ENCODE measurements at places on chromosomes 2 and 18. TPM values are rescaled to one million over a fixed set of nuclear protein-coding genes. Genes with fewer than 3 reads are reported as not detected.

- no peak overlapping the region for H3K4me3 ChIP-seq
- no peaks in the 10 kb centered on the region for H3K27me3 ChIP-seq
- DNase-seq = no peak
- H3K36me3 ChIP-seq = no peaks in the 10 kb centered on the region
- peaks cover 11% of the 10 kb centered on the region for H3K4me1 ChIP-seq
- H3K27ac ChIP-seq = no peak overlapping the region
These were observed 3.1 kb upstream of the HTR2B start for GRCh38 chr2:231127936-231128335.

Gene MSTN
- total RNA-seq = 1.0 TPM

- DNase-seq = peak; percentile 10
- H3K27ac ChIP-seq = no peak overlapping the region
- no peak overlapping the region for H3K4me3 ChIP-seq
- peaks cover 39% of the 10 kb centered on the region for H3K4me1 ChIP-seq
These were observed 74.5 kb downstream of the POLR1A start for GRCh38 chr2:86031151-86031550.

Gene TMEM17
- 0.15 TPM for total RNA-seq

Gene CMPK2
- total RNA-seq = 4.3 TPM

DNA sequence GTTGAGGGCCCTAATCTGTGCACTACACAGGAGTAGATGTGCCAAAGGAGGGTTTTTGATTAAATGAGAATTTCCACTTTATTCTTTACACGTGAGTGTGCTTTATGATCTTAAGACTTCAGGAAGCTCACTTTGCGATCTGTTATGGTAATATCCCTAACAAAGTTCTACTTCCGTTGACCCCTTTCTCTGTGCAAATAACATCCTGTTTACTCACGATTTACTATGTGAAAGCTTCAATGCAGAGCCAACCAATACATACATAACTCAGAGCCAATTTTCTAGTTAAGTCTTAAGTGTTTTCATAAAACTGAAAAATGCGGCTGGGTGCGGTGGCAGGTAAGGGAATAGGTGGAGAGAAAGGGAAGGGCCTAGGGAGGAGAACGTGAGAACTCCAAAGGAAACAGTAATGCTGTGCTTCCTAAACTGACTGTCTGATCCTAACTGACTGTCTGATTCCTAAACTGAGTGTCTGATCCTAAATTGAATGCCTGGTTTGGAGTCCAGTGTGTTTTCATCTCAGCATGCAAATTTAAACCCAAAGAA is 87.6 kb downstream of the PLCL1 start:
- peaks cover 48% of the 10 kb centered on the region for H3K4me1 ChIP-seq
- no peak overlapping the region for H3K27ac ChIP-seq
- H3K27me3 ChIP-seq = no peaks in the 10 kb centered on the region

Gene TSPYL6
- total RNA-seq = not detected

Gene NOSTRIN
- total RNA-seq = 5.1 TPM

DNA sequence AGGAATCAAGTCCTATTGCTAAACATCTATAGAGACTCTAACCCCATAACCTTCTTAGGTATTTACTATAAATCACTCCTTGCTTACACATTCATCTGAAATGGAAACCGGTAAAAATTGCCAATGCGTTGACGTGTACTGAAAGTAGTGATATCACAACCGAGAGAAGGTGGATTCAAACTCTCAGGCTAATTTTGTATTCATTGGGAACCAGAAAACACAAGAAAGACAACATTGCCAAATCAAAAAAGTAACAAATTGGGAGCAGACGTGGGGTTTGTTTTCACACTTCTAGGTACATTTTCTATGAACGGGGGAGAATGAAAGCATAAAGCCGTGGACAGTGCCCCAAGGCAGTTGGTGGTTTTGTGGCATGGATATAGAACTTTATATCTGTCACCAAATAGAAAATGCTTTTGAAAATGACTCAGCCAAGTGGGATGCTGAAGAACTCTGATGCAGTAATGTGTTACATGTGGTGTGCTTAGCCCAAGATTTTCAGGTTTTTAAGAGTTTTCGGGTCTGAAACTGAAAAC is 155.1 kb upstream of the RASGRP3 start:
- no peak for DNase-seq
- H3K4me3 ChIP-seq = no peak overlapping the region
- H3K36me3 ChIP-seq = no peaks in the 10 kb centered on the region
- no peaks in the 10 kb centered on the region for H3K27me3 ChIP-seq
- peaks cover 20% of the 10 kb centered on the region for H3K4me1 ChIP-seq
- no peak overlapping the region for H3K27ac ChIP-seq

Gene ANKRD62
- total RNA-seq = not detected

DNA sequence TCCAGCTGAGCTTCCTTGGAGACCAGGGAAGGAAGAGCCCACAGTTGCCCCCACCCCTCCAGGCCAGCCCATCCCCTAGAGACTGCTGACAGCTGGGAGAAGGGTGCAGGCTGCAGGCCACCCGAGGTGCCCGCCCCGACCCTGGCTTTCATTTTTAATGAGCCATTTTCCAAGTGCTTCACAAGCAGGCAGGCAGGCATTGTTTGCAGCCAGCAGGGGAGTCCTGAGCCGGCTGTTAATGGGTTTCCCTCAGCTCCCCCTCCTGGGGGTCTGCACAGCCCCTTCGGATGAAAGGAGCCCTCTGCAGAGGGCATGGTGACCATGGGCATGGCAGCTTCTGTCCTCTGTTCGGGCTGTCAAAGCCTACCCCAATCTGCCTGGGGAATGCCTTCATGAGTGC is 94.5 kb downstream of the ZBTB7C start:
- H3K4me3 ChIP-seq = no peak overlapping the region
- H3K4me1 ChIP-seq = no peaks in the 10 kb centered on the region
- no peak for DNase-seq
- H3K27ac ChIP-seq = no peak overlapping the region

Gene FEV
- total RNA-seq = not detected
